CD4-positive, alpha-beta T cell treated with Interleukin-17A for 4 hours (primary cell): ENCODE measurements at places on chromosomes 1 and 21.
A peak's percentile ranks its signal among the peaks of the same experiment; 100 is the strongest.

DNA sequence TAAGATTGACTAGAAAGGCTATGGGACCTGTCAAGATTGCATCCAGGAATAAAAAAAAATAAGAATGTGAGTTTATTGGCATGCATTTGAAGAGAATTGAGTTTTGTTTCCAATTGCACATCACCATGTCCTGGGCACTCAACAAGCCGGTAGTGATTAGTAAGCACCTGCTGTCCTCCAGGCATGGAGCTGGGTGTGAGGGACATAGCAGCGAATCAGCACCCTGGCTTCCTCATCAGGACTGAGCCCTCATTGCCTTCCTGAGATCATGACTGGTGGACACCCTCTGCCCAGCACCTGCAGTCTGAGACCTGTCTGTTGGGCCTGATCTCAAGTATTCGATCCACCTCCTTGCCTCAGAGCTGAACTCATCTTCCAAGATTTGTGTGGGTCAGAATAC lies 26.8 kb downstream of the S100A6 start:
- DNase-seq = no peak

DNA sequence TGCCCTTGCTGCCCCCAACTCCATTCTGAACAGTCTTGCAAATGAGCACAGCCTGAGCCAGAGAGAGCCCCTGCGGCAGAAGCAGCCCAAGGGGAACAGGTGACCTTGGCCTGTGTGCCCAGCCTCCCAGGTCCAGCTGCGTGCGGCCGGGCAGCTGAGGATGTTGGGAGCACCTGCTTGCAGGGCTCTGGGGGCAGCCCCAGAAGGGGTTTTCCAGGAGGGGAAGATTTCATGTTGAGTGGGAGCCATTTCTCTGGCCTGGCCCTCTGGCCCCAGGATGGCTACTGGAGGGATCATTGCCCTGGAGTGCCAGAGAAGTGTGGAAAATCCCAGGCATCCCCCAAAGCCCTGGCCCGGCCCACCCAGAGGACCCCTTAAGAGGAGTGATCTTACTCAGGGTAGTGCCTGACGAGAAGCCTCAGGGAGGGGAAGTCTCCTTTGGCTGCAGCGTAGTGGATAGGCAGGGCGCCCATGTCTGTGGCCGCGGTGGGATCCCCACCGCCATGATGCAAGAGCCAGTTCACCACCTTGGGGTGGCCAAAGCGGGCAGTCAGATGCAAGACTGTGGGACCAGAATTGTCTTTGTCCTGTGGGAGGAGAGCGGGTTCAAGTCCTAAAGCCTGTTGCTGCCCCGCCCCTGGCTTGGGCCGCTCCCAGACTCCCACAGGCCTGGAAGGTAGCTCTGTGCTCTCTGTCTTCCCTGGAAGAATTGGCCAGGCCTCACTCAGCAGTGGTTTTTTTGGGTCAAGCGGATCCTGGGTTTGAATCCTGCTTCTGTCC lies 20.6 kb upstream of the RNU1-4 start:
- peak; percentile 1 for DNase-seq

DNA sequence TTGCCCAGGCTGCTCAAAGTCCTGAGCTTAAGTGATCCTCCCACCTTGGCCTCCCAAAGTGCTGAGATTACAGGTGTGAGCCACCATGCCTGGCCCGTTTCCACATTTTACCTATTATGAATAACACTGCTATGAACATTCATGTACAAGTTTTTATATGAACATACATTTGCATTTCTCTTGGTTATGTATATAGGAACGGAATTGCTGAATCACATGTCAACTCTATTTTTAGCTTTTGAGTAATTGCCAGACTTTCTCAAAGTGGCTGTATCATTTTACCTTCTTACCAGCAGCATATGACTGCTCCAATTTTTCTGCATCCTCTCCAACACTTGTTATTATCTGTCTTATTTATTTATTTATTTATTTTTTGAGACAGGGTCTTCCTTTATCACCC lies 2.7 kb downstream of the SPATA21 start:
- DNase-seq = no peak

DNA sequence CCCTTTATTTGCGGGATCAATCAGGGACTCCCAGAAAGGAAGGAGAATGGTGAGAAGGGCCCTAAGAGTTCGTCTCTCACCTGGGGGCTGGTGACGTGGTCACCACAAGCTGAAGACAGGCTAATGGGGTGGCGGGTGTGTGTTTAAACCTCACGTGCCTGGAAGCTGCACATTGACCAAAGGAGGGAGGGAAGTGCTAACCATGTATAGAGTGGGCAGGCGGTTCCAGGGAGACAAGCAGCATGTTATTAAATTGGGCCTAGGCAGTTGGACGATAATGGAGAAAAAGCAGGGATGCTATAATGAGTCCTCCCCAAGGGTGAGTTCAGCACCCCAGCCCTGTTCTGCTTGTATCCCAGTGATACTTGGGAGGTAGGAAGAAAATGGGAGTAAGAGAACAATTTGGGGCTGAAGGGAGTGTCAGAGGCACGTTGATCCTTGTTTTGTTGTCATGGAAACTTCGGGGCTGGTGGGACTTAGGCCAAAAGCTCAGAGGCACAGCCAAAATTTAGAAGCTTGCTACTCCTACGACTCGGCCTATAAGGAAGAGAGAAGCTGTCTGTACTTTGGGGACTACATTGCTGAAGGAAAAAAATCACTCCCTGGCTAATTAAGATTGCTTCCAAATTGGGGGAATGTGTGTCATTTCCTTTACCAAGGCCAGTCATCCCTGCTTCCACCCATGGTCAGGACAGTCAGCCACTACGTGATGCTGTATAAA lies 33.2 kb upstream of the EPHA8 start:
- no peak for DNase-seq

GRCh38 chr1:17045634-17046333 lies 8.0 kb downstream of the SDHB start:
- DNase-seq = no peak

DNA sequence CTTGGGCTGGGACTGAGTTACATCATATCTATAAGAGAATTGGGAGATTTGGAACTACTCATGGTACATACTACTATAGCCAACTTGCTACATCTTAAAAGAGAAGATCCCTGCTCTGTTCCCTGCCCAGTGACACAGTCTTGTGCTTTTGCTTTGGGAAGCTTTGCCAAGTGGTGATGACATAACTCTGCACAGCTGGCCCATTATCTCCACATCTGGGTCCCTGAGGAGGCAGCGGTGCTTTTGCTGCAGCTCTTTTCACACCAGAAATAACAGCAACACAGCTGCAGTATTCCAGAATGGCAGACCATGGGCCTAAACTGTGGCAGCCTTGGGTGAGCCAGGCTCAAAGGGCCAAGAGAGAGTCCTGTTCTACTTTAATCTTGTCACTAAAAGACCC lies 296.0 kb downstream of the HHAT start:
- no peak for DNase-seq

- DNase-seq = no peak
These were observed 41.7 kb downstream of the PLXNA2 start for GRCh38 chr1:208202333-208202995.

GRCh38 chr1:50348449-50349241 lies 74.6 kb downstream of the DMRTA2 start:
- peak; percentile 35 for DNase-seq

- DNase-seq = no peak
These were observed 392.5 kb upstream of the PTBP2 start for GRCh38 chr1:96329121-96329520.

GRCh38 chr1:169261884-169262283 lies 105.7 kb downstream of the NME7 start:
- no peak for DNase-seq

GRCh38 chr1:239744851-239745250 lies 346.8 kb upstream of the FMN2 start:
- DNase-seq = no peak

- peak; percentile 84 for DNase-seq
These were observed 17.3 kb downstream of the SLAMF1 start for GRCh38 chr1:160629286-160630210.

- no peak for DNase-seq
These were observed 285.7 kb downstream of the PTPRU start for GRCh38 chr1:29521811-29522580.

GRCh38 chr1:65554829-65555228 lies 134.4 kb downstream of the LEPR start:
- no peak for DNase-seq

GRCh38 chr1:52795464-52795863 lies 47.1 kb upstream of the ZYG11A start:
- DNase-seq = no peak

GRCh38 chr1:112110031-112110430 lies 120.6 kb upstream of the KCND3 start:
- no peak for DNase-seq

DNA sequence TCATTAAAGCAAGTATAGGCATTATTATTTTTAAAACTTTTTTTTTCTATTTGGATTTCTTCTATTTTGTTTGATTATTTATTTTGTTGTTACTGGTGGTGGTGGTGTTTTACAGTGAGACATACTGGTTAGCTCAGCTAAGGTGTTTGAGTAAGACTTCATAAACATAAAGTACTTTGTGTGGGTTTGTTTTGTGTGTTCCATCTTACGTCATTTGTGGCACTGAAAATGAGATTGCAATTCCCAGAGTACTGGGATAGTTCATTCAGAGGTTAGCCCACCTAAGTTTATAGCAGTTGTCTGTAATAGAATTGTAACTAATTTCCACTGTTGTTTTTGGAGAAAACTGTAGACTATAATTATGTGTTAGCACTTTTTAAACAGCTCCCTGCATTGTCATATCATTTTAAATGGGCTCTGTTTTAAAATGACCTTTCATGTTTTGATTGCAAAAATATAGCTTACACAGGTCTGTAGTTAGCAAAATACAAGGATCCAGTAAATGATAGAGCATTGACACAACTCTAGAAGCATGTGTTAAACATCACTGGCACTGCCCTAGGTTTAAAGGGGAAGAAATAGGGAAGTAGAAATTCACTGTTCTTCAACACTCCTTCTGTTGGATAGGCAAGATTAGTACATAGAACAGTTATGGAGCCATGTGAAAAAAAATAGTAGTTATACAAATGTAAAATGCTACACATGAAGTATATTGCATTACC lies 171.7 kb downstream of the NFIA start:
- DNase-seq = no peak

GRCh38 chr21:17554679-17555465 lies 42.0 kb downstream of the CXADR start:
- no peak for DNase-seq

DNA sequence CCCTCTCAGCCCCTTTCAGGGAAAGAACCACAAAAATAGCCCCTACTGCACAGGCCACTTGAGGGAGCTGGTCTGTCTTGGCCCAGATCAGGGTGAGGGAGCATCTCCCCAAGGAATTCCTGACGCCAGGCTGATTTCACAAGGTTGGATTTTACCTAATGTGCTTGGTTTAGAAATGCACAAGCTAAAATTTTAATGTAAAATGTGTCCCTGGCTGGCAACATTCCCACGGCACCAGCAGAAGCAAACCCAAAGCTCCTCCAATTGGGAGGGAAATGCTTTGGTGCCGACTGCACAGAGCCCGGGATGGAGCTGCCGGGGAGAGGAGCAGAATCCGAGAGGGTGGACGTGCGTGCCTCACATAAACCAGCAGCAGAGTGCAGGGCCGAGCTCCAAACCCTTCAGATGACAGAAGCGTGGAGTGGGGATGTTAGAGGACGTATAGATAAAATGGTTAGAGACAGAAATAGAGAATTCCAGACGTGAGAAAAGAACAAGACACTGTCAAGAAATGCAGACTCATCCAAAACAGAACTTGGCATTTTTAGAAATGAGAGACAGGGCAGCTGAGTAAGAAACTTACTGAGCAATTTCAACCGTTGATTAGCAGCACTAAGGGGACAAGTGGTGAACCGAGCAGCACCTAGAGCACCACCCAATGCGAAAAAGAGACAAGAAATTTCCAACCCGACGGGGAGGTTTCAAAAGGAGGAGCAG lies 41.6 kb upstream of the TMEM52 start:
- DNase-seq = no peak

DNA sequence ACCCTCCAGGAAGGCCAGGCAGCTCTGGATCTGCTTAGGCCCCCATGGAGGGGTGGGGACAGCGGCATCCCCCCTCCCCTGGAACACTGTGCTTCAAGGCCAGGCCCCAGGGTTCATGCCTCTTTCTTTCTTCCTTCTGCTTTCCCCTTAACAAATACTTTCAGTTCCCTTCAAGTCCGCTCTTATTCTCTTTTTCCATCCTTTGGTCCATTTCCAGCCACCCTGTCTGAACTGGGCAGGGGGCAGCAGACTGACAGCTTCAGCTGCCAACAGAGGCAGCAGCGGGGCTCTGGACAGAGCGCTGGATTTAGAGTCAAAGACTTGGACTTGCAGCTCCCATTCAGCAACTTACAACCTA lies 1.1 kb upstream of the CD244 start:
- no peak for DNase-seq

DNA sequence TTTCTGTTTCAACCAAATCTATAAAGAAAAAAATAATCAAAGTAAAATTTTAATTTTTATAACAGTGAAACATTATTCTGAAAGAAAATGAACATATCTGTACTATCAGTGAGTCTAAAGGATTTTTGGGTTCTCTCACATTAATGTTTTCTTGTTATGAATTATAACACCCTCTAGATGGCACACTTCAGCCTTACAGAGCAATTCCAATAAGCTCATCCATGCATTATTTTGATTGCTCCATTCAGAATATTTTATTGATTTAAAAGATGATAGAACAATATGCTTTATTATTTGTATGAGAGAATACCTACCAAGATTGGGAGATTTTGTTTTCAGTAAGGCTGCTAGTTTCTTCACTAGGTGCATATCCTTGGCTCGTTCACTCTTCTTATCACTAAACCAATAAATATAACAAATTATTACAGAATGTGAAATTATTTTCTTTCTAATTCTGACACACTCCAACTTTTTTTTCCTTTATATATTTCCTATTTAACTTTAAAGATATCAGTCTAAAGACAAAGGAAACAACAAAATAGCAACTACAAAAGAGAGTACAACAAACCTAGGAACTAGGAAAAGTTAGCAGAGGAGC lies 82.4 kb downstream of the RAB3GAP2 start:
- DNase-seq = no peak

DNA sequence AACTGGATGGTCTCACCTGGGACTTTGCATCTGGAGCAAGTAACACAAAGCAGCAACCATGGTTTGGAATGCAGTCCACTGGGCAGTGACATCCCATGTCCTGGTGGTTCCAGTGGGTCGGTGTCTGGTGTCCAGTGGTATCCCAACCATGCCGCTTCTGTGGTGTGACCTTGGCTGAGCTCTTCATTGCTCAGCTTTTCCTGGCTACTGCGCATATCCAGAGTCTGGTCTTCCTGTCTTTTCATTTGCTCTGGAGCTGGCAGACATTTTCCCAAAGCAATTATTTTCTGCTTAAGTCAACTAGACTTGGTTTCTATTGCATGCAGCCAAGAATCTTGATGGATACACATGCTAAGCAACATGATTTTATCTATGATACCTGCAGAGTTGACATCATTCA lies 28.4 kb upstream of the CD2 start:
- no peak for DNase-seq
